ENCODE measurements at places on chromosomes 4 and X.

DNA sequence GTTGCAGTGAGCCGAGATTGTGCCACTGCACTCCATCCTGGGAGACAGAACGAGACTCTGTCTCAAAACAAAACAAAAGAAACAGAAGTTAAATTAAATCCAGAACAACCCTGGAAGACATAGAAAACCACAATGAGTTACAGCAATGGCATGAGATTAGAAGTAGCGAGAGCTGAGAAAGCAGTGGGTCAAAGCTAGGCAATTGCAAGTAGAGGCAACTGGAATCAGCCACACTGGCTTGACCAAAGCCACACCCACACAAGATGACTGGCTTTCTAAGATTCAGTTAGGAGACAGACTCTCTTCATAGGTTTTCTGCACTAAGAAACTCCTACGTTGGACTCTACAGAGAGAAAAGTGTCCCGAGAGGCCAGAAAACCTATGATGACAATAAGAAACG lies 443.0 kb downstream of the GPM6A start:
- DNase-seq: no peak

DNA sequence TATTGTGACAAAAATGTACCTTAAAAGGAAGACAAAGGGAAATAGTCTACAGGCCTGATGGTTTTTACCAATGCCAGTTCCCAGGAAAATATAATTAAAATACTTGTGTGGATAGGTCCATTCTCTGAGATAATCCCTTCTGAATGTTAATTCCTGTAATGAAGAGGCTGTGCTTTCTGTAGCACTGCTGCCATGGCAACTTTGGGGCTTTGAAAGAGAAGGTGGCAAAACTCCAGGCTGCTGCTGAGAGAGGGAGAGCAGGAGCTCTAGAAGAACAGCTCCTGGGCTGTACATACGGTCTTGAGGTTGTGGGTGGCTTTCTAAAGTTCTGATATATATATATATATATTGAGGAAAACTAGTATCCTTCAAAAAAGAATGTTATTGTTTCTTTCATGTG lies 125.4 kb downstream of the PDLIM5 start:
- DNase-seq: no peak

DNA sequence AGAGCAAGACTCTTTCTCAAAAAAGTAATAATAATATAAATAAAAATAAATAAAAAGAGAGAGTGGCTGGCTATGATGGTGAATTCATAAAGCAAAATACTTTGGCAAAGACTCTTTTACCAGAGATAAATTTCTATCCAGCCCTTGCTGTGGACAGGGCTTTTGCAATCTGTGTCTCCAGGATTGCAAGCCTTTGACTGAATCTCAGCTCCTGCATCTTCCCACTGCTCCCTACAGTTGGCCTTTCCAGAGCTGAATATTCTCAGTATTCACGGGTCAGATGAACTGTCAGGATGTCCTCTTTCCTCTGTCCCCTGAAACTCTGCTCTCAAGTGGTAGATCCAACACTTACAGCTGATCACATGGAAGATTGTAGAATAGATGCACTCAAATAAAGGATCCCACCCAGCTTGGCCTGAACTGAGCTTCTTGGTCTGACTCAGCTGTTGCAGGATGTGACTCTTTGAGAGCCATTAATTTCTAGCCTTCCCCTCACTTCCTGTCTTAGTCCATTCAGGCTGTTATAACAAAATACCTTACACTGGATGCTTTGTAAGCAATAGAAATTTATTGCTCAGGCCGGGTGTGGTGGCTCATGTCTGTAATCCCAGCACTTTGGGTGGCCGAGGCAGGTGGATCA lies 123.4 kb upstream of the GUCY1A1 start:
- no peak for DNase-seq

DNA sequence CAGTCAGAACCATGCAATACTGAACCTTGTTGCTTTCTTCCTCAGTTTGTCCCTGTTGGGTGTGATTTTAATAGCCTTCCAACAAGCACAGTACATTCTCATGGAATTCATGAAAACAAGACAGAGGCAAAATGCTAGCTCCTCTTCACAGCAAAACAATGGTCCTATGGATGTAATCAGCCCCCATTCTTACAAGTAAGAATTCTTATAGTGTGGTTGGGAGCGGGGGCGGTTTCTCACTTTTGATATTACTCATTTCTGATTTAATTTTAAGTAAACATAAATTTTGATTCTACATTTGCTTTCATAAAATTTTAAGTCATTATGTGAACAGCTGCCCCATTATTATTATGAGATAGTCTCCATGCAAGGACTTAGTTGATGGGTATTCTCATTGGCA lies 80.8 kb upstream of the TLR2 start:
- no peak for DNase-seq

- no peak for DNase-seq
These were observed 33.6 kb upstream of the TBC1D9 start for GRCh38 chr4:140789759-140790158.

DNA sequence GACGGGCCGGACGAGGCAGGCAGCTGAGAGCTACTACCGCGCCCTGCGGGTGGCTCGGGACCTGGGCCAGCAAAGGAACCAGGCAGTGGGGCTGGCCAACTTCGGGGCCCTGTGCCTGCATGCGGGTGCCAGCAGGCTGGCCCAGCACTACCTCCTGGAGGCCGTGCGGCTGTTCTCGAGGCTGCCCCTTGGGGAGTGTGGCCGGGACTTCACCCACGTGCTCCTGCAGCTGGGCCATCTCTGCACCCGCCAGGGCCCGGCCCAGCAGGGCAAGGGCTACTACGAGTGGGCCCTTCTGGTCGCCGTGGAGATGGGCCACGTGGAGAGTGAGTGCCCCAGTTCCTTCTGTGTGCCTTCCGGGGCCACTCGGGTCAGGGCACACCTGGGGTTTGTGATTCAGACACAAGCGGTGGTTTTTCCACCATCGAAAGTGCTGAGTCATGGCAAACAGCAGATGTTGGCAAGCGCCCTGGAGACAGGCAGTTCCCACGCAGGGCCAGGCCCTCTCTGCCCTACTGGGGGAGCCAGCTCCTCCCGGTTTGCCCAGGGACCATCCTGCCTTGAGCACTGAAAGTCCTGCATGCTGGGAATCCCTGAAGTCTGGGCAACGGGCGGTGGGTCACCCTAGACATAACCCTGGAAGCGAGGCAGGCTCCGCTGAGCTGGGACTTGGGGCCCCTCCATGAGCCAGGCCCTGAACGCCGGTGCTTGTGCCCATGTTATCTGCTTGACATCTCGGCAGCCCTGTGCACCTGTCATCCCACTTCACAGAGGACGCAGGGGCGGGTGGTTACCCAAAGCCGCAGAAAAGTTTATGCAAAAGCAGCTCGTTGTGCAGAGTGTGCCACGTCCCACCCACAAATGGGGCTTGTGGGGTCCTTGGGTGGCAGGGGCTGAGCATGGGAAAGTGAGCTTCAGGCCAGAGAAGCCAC lies 29.5 kb downstream of the SH3TC1 start:
- no peak for DNase-seq

DNA sequence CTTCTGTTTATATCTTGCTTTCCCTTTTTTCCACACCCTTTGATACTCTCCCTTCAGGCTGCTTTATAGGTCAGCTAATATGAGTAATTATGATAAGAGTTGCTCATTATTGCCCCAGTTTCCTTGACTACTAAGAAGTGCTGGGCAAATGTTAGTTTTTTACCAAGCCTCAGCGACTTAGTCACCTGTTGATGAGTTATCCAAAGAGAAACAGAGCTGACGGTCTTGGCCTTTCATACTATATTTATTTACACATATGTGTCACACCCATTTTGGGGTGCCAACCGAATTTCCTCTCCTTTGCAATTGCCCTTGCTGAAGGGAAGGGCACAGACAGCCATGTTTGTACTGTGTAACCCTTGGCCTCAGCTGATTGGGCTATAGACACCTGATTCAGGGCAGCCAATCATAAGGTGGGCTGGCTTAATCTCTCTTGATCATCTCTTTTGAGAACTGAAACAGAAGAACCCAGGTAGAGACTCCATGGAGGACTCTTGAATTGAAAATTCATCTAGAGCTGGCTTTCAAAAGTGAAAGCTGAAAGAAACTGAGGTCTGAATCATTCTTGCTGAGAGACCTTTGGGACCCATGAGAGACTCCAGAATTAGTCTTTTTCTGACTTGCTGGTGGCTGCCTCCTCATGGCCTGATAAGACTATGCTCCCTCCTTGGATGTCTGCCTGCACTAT lies 111.7 kb upstream of the RPS6KA3 start:
- no peak for DNase-seq

GRCh38 chr4:153318696-153319320 lies 25.7 kb upstream of the MND1 start:
- DNase-seq: no peak

GRCh38 chr4:74446193-74446868 lies 1.4 kb downstream of the AREG start:
- DNase-seq: no peak

GRCh38 chr4:108940149-108940548 lies 177.3 kb upstream of the ETNPPL start:
- no peak for DNase-seq

DNA sequence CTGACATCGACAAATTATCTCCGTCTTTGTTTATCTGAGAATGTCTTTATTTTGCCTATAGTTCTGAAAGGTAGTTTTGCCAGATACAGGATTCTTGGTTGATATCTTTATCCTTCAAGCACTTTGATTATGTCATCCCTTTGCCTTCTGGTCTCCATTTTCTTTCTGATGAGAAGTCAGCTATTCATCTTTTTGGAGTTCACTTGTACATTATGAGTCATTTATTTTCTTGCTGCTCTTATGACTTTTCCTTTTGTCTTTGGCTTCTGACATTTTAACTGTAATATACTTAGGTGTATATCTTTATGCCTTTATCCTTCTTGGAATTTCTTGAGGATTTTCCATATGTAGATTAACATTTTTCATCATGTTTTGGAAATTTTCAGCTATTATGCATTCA lies 51.4 kb downstream of the SHROOM4 start:
- DNase-seq: no peak

Data from NCI-H187 (cell line).